ENCODE measurements at places on chromosomes 1 and 21.

DNA sequence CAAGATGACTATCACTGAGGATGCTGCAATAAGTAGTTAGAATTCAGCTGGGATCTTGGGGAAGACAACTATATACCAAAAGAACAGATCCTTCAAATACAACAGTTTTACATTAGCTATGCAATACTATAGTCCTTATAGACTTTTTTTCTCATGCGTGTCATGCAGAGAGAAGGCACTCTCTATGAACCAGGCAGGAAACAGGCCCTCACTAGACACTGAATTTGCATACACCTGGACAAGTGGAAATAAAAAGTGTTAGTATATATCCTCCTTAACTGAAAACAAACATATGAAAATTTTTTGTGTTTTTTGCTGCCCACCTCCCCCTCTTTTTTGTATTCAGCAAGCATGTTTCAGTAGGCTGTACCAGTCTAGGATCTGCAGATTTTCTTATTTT lies 29.9 kb downstream of the TMCO1 start:
- no peak for DNase-seq

DNA sequence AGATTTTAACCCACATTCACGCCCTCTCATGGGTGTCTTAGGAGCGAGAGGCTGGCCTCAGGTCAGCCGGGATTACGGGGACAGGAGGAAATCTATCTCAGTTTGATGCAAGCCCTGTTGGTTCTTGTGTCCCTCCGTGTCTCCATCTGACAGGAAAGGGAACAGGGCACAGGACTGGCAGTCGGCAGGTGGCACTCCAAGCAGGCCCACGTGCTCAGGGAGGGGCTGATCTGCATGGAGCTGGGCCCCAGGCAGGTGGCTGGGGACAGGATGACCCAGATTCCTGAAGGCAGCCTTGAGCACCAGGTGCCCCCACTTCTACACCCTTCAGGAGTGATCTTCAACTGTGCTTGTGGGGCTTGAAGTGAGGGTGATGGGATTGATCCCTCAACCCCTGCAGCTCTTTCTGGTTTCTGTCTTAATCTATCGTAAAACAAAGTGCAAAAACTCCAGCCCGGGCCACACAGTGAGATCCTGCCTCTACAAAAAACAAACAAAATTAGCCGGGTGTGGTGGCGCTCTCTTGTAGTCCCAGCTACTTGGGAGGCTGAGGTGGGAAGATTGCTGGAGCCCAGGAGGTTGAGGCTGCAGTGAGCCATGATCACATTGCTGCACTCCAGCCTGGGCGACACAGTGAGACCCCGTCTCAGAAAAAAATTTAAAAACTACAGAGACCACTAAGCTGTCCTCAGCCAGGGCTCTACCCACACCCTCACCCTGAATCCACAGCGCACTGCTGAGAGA lies 8.3 kb downstream of the PLEKHG5 start:
- DNase-seq: no peak

DNA sequence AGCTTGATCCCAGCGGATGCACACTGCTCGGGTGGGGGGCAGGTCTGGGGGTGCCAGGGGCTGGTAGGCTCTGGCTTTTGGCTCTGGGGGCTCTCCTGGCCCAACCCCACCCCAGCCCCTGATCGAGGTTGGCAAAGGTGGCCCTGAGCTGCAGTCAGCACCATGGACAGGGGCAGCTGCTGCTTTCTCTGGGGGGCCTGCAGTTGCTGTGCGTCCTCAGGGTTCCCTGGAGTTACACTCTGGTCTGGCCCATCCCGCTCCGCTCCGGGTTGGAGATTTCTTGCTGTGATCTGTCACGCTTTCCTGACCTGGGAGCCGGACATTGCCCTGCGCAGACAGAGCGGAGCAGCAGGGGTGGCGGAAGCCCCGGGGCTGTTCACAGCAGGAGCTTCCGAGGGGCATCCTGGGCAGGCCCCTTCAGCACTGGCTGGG lies 8.0 kb upstream of the PLCH2 start:
- peak; percentile 65 for DNase-seq

DNA sequence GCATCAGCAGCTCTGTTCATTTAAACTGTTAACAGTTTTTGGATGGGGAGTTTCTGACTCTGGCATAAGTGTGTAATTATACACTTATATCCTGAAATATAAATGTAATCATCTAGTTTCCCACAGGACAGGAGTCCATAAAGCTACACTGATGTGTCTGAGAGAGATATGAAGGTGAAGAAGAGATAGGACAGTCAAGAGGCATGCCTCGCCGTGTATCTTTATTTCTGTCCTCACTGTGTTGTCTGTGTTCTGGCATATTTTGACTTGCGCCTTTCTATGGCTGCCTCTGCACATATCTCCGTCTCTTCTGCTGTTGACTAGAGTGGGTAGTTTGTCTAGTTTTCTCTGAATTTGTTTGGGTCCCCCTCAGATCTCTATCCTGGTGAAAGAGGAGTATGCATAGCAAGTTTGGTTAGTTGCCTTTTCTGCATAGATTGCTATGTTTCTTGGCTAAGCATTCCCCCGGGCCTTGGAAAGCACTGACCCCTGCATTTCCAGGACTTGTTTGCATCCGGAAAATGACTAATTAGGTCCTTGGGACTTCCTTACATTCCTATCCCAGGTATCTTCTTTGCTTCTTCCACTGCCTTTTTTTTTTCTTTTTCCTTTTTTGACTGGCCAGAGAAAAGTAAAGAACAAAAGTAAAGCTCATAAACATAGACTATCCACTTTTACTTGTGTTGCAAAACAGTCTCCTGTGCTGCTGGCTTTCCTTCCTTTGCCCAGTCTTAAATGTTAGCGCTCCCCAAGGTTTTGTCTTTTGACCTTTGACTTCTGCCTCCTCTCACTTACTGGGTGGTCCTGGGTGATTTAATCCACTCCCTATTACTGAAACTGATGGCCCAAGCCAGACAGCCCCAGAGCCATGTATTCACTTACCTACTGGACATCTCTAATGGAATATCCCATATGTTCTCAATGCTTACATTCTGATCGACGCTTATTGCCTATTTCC lies 27.6 kb upstream of the CNN3 start:
- DNase-seq: no peak

GRCh38 chr1:23451441-23451840 lies 26.9 kb upstream of the TCEA3 start:
- no peak for DNase-seq

DNA sequence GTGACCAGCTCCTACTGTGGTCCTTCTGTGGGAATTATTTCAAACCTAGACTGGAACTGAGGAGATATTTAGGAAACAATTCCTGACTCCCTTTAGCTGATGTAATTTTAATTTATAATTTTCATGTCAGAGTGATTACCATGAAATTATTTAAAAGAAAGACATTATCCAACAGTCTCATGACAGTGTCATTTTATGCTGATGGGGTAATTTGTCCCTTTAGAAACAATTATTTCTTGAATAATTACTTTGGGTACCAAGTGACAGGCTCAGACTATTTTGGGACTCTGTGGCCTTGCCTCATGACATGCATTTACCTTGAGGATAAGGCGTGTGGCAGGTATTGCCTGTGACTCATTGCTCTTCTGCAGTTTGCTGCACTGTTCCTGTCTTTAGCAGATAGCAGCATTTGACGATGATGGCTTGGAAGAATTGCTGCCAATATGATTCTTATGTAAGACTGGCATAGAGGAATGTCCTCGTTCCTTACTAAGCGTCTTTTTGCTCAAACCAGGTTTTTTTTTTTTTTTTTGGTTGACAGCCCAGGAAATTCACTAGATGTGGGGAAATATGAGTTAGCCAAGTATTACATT lies 206.0 kb upstream of the HMCN1 start:
- DNase-seq: no peak

GRCh38 chr1:55234016-55234415 lies 18.9 kb upstream of the USP24 start:
- DNase-seq: no peak

DNA sequence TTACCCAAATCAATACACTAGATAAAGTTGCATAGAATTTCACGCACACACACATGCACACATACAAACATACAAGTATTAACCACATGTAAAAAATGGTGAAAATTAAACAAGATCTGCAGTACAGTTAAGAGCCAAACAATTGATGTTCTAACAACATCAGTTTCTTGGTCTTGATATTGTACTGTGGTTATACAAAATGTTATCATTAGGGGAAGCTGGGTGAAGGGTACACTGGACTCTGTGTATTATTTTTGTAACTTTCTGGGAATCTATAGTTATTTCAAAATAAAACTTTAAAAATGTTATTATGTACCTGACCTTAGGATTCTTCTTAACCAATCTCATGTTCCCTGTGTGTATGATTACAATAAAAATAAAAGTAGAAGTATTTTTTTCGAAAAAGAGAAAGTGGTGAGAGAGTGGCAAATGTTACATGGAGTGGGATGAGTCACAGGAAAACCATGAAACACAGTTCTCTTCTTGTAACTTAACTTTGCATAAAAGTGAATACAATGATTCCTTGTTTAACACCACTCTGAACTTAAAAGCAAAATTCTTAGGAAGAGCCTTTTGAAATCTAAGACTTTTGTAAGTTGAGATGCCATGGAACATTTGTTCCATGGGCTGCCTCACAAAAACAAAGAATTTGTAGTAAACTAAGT lies 101.6 kb upstream of the RUNX1 start:
- DNase-seq: no peak

DNA sequence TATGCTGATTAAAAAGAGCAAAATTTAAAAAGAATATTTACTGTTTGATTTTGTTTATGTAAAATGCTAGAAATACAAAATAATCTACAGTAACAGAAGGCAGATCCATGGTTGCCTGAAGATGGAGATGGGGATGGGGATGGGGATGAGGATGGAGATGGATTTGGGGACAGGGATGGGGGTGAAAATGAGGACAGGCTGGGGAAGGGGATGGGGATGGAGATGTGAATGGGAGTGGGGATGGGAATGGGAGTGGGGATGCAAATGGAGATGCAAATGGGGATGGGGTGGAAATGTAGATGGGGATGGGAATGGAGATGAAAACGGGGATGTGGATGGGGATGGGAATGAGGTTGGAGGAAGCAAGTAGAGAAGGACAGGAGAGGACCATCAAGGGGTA lies 252.2 kb downstream of the PLPP3 start:
- no peak for DNase-seq

- no peak for DNase-seq
These were observed 9.4 kb upstream of the KCNC4 start for GRCh38 chr1:110200666-110201065.

- DNase-seq: no peak
These were observed 9.2 kb upstream of the PTGS2 start for GRCh38 chr1:186689376-186689775.

GRCh38 chr1:86303041-86303690 lies 93.0 kb downstream of the ODF2L start:
- no peak for DNase-seq

GRCh38 chr1:9624081-9624480 lies 27.4 kb upstream of the PIK3CD start:
- no peak for DNase-seq

GRCh38 chr1:168410464-168410863 lies 129.8 kb downstream of the TBX19 start:
- no peak for DNase-seq

- no peak for DNase-seq
These were observed 55.9 kb downstream of the RAP1GAP start for GRCh38 chr1:21613072-21613867.

- no peak for DNase-seq
These were observed 318.8 kb upstream of the DEPDC1 start for GRCh38 chr1:68815632-68816031.

DNA sequence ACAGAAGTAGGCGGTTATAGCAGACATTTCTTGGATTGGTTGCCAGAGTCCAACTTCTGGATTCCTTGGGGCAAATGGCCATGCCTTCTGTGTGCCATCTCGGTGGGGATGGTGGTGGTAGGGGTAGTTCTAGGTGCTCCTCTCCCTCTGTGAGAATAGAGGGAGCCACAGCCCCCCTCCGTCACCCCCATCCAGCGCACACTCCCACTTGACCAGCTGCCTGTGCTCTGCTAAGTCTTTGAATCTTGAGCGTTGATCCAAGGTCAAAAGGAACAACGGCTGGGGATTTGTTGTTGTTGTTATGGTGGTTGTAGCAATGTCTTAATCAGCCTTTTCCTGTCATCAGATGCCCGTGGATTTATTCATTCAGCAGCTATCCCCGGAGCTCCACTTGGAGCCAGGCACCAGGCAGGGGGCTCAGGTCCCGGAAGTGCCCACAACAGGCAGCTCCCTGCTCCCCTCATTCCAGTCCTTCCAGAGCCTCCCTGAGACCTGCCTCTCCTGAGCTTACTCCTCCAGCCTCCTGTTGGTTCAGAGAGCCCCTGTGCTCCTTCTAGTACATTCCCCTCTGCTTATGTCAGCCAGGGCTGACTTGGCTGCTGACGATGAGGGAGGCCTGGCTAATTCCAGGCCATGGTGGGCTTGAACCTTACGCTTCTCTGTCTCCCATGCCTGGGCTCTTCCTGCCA lies 146.6 kb upstream of the WNT4 start:
- DNase-seq: no peak

DNA sequence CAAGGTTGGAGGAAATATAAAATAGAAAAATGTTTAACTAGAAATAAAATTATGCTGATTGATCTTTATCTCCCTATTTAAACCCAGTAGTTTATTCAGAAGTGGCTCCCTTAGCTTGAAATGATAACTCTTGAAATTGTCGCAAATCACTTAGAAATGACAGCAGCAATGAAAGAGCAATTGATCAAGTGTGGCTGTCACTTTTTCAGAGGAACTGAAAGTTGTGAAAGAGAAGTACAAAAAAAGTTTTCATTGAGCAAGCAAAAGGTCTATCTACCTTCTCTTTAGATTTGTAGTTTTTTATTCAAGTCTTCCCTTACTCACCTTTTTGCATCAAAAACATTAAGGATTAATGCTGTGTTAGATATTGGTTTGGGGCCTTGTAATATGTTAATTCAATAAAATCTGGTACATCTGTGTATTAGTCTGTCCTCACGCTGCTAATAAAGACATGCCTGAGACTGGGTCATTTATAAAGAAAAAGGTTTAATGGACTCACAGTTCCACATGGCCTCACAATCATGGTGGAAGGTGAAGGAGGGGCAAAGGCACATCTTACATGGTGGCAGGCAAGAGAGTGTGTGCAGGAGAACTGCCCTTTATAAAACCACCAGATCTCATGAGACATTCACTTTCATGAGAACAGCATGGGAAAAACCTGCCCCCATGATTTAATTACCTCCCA lies 48.3 kb downstream of the LRRC8C start:
- DNase-seq: no peak

- DNase-seq: peak; percentile 38
These were observed 43.5 kb upstream of the DNAJC6 start for GRCh38 chr1:65265651-65266351.

DNA sequence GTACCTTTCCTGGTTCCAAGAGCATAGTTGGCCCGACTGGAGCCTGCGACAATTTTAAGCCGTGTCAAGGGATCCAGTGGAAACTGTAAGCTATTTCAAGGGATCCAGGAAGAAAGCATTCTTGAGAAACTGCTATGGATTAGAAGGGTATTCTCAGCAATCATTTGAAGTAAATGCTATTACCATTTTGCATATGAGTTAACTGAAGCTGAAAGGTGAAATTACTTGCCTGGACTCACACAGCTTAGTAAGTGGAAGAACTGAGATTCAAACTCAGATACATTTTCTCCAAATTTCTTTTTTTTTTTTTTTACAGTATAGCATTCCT lies 589 bp downstream of the ZNF684 start:
- DNase-seq: no peak

GRCh38 chr1:21162740-21163464 lies 13.8 kb downstream of the EIF4G3 start:
- no peak for DNase-seq

- DNase-seq: no peak
These were observed 878 bp downstream of the SMG7 start for GRCh38 chr1:183473217-183473536.

Measured in right hindlimb (tissue), 1 donor.